ENCODE measurements at places on chromosomes 1 and 21. TPM values are rescaled to one million over a fixed set of nuclear protein-coding genes. Genes with fewer than 3 reads are reported as not detected.

GRCh38 chr1:19468397-19468956 is 16.9 kb downstream of the CAPZB start:
- DNase-seq, result no peak

DNA sequence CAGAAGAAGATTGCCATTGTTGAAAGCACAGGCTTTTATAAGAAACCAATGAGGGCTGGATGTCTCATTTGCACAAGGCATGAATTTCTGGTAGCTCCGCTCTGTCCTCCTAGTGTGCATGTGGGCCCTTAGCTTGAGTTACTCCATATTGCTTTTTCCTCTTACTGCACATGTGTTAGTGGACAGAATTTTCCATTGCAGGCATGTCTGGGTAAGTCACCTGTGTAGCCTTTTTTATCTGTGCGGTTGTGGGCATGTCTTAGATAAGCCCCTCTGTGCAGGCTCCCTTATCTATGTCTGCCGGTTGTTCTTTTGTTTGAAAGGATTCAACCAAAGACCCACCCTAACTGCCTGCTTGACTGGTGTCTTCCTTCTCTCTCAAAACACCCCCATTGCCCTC is 7.2 kb upstream of the CLCA1 start:
- no peak for DNase-seq

CHODL gene
- total RNA-seq, result 0.22 TPM

DNA sequence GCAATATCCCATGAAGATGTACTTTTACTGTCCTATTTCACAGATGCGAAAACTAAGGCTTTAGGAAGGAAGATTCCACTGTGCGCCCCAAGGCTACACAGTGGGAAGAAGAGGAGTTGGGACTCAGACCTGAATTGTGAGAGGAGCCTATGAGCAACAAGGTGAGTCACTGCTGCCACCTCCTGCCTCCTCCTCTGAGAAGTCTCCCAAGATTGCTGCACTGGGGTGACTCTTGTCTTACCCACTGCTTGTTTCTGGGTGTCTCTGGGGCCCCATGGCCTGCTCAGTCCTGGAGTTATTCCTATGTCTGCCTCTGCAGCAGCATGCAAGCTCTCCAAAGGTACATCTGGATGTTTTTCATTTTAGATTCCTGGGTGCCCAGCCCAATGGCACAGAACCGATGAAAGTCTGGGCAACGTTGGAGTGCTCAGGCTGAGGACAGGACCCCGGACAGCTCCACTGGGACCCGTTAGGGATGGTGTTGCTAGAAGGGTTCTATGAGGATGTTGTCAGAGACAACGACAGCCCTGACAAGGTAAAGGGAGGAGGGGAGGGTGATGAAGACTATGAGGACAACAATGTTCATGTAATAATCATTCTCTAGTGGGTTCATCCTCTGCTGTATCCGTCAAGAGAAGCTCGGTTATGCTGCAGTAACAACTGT is 11.0 kb upstream of the C1QA start:
- DNase-seq, result no peak

PLA2G4A gene
- 4.1 TPM for total RNA-seq

- DNase-seq, result no peak
These were observed 9.7 kb downstream of the GNG12 start for GRCh38 chr1:67823615-67824014.

GRCh38 chr1:179550746-179551682 is 24.7 kb downstream of the NPHS2 start:
- no peak for DNase-seq

DNA sequence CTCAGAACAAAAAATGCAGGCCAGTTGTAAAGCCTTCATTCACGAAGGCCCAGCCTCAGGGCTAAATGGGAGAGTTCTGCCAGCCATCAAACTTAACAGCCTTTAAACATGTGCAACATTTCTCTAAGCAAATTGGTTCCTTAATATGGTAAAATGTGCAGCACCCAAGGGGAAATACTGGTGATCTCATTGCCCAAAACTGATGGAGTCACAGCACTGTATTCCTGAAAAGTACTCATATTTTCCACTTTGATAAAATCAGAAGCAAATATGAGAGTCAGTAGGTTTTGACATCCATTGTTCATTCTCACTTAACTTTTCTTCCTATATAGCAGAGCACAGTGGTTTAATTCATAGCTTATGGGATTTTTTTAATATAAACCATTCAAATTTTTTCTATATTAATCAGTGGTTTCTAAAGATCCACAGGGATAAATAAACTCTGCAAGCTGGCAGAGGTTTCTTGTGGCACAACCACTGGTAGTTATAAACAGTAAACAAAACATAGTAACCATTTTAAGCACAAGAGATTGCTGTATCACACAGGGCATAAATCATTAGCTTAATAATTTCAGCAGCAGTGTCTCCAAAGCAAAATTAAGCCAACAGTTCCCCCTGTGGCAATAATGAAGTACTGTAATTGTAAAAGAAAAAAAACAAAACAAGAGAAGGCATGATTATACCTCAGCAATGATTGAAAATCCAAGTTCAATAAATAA is 106.9 kb upstream of the LYPLAL1 start:
- DNase-seq, result no peak

- DNase-seq, result no peak
These were observed 885 bp downstream of the OR2T10 start for GRCh38 chr1:248596615-248597014.

Measured in chondrocyte (in vitro differentiated cells).